CD4-positive, alpha-beta T cell treated with Interleukin-21 for 1 hour (primary cell): ENCODE measurements at places on chromosomes 7 and 10.

- DNase-seq = no peak
Measured at GRCh38 chr7:2553831-2554581, 1.3 kb downstream of the BRAT1 start.

DNA sequence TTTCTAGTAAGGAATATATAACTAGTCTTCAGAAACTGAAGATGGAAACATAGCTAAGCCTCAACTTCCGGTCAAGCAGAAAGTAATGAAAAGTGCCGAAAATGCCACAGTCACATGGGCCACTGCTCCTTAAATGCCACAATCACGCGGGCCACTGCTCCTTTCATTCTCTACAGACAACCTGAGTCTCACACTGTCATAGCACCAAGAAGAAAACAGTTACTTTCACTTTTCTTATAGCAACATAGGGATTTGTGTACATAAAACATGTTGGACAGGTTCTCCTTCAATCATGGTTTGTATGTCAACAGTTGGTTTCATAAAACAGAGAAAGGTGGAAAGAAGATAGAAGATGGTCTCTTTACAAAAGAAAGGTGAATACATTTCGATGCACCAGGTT is 48.6 kb upstream of the NOBOX start:
- no peak for DNase-seq

- no peak for DNase-seq
Measured at GRCh38 chr7:76428868-76429805, 4.4 kb downstream of the ZP3 start.

DNA sequence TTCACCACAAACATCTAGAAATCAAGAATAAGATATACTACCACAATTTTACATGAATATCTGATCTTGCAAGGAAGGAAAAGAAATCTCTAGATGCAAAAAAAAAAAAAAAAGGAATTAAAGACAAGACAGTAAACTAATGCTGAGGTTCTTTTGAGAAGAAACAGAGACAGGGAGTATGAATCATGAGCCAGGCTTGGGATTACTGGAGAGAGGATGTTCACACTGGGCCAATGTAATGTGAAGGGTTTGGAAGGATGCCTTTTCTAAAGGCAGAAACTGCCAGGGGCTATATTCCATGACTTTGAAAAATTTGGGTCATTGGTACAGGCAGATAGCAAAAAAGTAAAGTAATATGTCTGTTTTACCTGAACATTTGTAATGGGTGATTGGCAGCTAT is 573.0 kb upstream of the IGFBP3 start:
- DNase-seq = no peak

- DNase-seq = no peak
Measured at GRCh38 chr10:118139321-118139720, 92.6 kb upstream of the RAB11FIP2 start.

DNA sequence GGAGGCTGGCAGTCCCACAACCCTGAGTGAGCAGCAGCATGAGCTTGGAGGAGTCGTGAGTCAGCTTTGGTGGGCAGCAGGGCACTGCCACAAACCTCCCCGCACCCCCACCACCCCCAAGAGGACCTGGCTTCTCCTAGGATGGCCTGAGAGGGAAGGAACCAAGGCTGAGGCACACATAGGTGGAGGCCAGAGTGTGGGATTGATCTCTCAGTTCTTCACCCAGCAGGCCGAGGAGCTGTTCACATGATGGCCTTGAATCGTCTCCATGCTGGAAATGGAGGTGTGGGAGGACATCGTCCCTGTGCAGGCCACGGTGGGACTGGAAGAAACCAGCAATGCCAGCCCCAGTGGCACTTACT is 17.4 kb upstream of the GDF10 start:
- no peak for DNase-seq

DNA sequence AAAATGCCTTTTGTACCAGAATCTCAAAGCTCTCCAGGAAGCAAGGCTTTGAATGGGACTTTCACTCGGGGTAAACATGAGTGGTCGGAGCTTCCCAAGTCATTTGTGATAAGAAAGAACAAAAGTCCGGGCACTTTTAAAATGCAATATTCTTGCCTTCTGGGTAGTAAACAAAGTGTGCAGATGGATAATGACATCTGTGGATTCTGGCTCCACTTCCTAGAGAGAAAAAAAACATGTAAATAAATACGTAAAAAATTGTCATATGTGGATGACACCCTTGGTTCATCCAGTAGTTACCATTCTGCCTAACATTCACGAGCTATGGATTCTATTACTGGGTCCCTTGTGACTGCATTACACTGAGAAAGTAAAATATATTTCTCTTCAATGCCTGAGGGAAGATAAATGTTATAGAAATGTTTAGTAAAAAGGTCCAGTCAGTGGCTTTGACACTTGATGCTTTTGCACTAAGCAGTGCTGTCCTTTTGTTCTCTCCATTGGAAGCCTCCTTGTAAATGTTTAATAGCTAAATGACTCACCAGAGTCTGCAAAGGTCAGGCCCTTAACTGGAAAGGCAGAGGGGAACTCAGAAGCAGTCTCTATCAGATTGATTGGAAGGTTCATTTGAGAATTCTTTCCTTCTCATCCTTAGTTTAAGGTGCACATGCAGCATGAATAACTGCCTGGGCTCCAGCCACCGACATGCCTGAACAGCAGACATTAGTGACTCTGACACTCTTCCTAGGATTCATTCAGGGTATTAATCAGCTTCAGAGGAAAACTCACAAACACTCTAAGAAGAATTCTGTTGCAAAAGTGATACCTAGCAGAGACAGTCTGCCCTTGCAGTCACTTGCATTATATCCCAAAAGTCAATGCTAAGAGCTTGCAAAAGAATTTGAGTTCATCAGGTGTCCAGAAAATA is 11.7 kb upstream of the EDRF1 start:
- DNase-seq = no peak

DNA sequence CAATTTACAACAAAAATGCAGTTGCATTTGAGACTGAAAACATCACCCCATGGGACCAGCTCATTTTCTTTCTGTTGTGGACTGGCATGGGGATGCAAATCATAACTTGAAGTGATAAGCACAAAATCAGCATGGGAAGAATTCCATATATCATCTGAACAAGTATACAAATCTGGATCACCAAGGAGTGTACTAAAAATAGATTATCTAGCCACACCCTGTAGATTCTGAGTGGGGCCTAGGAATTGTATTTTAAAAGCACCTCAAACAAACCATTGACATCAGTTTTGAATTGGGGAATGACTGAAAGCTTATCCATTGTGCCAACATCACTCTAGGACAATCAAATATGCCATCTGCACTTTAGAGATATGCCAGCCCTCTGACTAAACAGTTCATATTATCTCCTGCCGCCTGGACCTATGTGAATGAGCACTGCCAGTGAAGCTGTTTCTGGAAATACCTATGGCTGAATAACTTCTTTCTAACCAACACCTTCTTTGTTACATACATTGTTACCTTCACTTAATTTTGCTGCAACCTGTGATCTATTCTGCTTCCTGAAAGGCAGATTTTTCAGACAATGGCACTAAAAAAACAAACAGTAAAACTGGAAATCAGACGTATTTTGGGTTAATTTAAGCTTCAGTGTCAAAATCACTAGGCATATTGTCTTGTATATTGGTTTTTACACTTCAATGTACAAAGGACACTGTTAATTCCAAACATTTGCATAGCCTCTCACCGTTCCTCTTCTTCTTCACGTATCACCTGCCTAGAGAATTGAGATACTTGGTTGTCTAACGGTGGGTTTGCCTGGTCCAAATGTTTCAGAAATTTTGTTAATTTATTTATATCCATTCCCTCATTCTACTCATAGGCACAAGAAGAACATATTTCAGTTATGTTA is 42.4 kb upstream of the HGF start:
- no peak for DNase-seq

- DNase-seq = no peak
Measured at GRCh38 chr10:23499372-23500132, 60.7 kb downstream of the OTUD1 start.

DNA sequence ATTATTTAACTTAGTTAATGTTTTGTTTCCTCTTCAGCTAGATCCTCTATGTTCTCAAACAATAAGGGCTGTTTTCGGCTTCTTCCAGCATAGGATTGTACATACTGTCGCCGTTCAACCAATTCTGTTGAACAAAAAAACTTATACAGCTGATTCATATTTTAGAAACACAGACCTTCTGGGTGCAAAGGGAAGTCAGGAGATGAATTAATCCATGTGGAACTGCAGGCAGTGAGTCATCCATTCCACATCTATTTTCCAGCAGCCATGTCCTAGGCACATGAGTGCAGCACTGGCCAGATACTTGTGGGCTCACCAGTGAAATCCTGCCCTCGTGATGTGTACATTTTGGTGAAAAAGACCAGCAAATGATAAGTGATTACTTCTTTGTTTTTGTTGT is 163.2 kb downstream of the JAZF1 start:
- DNase-seq = no peak

GRCh38 chr7:12557282-12557681 is 13.2 kb upstream of the SCIN start:
- DNase-seq = no peak

- DNase-seq = no peak
Measured at GRCh38 chr7:47724335-47724982, 142.5 kb upstream of the TNS3 start.

GRCh38 chr10:112159469-112159868 is 24.1 kb downstream of the GPAM start:
- DNase-seq = no peak

DNA sequence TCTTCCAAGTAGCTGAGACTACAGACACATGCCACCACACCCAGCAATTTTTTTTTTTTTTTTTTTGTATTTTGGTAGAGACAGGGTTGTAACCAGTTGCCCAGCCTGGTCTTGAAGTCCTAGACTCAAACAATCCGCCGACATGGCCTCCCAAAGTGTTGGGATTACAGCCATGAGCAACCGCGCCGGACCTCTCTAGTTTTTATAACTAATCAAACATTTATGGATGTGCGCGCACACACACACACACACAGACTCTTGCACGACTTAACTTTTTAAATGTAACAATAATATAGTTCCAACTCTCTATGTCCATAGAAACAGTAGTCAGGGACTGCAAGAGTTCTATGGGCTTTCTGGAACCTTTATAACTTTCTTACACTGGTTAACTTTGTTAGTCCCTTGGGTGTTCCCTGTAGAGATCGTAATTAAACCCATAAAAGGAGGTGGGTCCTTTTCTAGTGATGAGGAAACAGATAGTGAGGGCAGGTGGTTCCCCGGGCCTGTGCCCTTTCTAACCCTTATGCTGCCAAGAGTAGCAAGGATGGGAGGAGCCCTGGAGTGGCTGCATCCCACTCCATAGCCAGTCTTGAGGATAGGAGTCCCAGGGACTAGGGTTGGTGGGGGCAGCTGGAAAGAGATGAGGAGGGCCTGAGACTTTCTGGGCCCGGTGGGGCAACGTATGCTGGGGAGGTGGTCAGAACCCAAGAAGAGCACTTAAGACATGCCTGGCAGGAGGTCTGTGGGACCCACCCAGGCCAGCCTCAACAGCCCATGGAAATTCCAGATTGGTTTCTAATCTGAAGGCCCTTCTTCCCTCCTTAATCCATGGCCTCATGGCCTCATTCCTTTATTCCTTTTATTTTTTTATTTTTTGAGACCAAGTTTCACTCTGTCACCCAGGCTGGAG is 8.6 kb downstream of the MARVELD1 start:
- no peak for DNase-seq

GRCh38 chr10:27446091-27446918 is 57.8 kb upstream of the RAB18 start:
- DNase-seq = peak; percentile 44

DNA sequence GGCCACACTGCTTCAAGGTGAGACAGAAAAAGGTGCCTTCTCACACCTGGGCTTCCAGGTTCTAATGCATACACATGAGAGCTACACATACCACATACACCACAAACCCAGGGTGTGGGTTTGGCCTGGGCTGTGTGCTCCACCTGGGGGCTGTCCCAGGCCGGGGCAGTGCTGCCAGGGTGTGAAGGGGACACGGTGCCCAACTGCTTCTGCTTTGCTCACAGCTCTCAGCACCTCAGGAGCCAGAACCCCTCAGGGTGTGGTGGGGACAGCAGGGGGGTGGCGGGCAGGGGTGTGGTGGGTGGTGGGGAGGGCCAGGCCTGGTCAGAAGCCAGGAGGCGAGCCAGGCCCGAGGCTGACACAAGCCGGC is 51.1 kb downstream of the TMEM209 start:
- DNase-seq = no peak

DNA sequence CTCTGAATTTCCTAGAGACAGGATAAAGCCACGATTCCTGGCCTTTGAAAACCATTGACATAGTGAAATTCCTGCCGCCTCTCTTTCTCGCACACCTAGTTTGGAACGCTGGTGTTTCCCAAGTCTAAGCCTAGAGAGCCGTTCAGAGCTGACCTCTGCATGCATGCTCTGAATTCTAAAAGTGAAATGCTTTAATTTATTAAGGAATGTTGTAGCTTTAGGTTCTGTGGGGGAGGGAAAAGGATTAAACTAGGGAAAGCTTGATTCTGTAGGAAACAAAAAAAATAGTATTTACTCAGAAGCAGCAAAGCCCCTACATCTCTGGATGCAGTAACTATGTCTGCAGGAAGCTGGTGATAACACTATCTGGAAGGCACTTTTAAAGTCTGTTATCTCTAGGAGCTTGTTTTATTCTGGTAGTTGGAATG is 27.3 kb downstream of the PFKP start:
- DNase-seq = no peak

GRCh38 chr7:19747740-19748339 is 25.6 kb downstream of the TMEM196 start:
- peak; percentile 7 for DNase-seq

GRCh38 chr7:49718760-49719159 is 54.7 kb upstream of the VWC2 start:
- no peak for DNase-seq

DNA sequence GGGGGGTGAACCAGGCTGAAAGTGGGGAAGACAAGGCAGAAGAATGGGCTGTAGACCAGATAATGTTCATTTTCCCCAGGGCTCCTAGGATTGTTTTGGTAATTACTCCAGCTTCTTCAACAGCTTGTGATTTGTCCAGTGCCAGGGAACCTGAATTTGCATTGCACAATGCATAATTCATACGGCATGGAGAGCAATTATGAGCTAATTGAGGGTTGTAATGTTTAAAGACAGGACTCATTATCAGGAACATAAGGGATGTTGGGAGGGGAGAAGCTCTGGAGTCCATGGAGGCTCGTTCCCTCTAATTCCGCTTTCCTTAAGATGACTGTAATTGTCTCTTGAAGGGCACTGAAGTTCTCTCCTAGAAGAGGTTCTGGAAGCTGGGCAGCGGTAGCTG is 405.0 kb upstream of the ZMIZ1 start:
- DNase-seq = no peak

GRCh38 chr7:121406944-121407343 is 10.8 kb upstream of the FAM3C start:
- no peak for DNase-seq

GRCh38 chr7:117809958-117810357 is 63.3 kb downstream of the CTTNBP2 start:
- DNase-seq = no peak
